BJ (cell line): ENCODE measurements at places on chromosomes 1 and 21. TPM values are rescaled to one million over a fixed set of nuclear protein-coding genes. Genes with fewer than 3 reads are reported as not detected.

DNA sequence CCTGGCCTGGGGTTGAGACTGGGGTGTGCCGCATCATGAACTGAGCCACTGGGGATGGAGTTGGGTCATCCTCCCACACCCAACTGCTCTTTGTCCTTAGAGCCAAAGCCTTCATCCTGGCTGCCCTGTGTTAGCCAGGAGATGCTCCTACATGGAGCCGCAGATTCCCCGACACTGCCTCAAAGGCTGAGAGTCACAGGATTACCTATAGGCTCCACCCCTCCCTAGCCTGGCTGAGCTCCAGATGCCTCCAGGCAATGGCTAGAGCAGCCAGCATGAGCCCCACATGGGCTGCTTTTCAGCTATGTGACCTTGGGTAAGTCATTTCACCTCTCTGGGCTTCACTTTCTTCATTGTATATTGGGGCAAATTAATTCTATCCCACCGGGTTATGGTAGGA, 119.9 kb upstream of the POU3F1 start:
- DNase-seq = no peak

DNA sequence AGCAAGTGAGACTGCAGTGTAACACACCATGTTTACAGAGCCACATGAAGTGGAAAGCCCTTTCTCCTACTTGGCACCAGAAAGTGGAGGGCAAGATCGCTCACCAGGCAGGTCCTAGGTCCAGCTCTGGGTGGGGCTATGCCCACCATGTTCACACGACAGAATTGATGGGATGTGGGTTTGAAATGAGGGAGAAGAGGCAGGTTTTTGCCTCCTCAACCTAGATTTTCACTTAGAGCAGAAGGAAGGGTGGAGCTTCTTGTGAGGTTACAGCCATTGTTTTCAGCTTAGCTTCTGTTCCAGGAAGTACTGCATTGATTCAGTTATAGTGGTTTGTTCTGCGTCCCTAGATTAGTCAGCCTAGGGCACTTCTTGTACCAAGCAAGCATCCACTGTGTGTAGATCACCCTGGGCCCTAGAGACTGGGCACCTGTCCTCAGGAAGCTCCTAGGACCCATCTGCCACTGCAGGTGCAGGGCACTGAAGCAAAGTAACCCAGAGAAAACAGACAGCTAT, 2.3 kb downstream of the CD53 start:
- no peak for DNase-seq

Gene MTHFR
- 7.5 and 8.4 TPM in 2 replicates for polyA plus RNA-seq

DNA sequence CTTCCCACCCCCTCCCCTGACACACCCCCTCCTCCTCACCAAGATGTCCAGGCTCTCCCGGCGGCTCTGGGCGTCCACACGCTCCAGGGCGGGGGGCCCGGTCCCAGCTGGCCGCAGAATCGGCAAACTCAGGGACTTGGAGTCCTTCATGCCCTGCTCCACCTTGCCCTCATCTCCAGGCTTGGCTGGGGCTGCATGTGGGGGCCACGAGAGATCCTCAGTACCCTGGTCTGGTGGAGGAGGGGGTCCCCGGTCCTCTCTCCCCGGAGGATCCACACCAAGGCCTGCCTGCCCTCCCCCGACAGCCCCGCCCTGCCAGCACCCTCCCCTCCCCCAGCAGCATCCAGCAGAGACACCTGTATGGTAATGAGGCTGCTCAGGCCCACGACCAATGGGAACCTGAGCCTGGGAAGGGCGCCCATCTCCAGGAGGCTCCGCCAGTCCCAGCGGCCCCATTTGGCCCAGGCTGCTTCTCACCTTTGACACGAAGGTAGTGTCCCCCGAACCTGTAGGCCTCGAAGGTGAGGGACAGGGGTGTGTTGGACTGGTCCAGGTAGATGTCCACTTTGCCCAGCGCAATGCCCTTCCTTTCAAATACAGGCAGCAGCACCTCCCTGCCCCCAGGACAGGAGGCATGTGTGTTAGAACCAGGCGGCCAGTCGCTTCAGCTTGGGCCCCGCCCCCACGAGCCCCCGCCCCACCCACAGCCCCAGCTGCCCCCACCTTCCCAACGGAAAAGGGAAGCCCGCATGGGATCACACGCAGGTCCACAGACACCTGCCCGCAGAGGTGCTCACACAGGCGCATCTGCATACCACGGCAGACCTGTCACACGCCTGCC, 8.2 kb upstream of the TNFRSF25 start:
- DNase-seq = no peak

DNA sequence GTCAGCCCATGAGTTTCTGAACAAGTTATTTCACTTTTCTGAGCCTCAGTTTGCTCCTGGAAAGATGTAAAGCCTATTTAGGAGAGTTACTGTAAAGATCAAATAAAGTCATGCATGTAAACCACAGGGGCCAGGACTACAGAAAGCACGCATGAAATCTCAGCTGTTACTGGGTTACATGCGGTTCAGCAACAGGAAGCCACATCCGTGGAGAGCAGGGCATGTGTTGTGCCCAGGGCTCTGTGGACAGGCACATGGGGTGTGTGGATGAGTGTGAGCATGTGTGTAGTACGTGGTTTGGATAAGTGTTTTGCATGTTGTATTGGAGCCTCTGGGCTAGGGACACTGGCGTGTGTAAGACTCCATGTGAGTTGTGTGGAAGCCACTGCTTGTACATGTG, 2.2 kb upstream of the EPHA2 start:
- no peak for DNase-seq

DNA sequence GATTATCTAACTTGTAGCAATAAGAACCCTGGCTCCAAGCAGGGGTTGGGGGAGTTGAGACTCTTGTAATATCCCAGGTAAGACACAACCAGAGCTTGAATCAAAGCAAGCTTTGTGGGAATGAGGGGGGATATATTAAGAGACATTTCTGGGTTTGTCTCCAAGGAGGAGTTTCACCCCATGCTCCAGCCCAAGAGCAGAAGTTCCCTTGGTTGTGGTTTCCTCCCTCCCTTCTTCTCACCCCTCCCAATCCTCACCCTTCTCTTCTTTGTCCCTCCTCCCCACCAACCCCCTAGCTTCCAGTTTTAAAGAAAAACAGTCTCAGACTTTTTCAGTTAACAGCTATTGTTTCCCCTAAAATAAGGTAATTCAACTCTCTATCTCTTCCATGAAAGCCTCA, 11.9 kb downstream of the TRAF3IP3 start:
- no peak for DNase-seq
